ENCODE measurements at places on chromosomes 5 and 9.

GRCh38 chr5:132473668-132474067, 16.9 kb downstream of the IRF1 start:
- no peak overlapping the region for H3K27ac ChIP-seq
- no peaks in the 10 kb centered on the region for H3K27me3 ChIP-seq
- H3K36me3 ChIP-seq = peaks cover 5% of the 10 kb centered on the region
- H3K4me3 ChIP-seq = no peak overlapping the region
- peaks cover 4% of the 10 kb centered on the region for H3K4me1 ChIP-seq

GRCh38 chr5:79529110-79529509, 15.2 kb upstream of the HOMER1 start:
- H3K4me1 ChIP-seq = no peaks in the 10 kb centered on the region
- no peak overlapping the region for H3K27ac ChIP-seq
- H3K36me3 ChIP-seq = no peaks in the 10 kb centered on the region
- H3K27me3 ChIP-seq = no peaks in the 10 kb centered on the region

DNA sequence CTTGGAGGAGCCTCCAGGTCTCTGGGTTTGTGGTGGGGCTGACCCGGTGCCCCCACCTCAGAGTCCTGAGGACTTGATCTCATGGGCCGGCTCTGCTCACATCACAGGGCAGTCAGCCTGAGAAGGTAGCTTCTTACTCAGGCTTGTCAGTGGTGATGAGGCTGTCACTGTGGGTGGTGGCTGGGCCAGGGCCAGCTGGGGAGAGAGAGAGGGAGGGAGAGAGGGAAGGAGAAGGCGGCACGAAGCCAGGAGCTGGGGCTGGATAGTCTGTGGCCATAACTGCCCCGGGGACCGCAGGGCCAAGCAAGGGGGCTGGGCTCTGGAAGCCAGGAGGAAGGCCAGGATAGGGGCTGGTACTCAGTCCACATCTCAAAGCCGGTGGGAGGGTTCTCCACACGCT, 6.5 kb downstream of the NTNG2 start:
- H3K4me1 ChIP-seq = peaks cover 18% of the 10 kb centered on the region
- H3K27ac ChIP-seq = no peak overlapping the region
- no peaks in the 10 kb centered on the region for H3K36me3 ChIP-seq
- no peak for DNase-seq

DNA sequence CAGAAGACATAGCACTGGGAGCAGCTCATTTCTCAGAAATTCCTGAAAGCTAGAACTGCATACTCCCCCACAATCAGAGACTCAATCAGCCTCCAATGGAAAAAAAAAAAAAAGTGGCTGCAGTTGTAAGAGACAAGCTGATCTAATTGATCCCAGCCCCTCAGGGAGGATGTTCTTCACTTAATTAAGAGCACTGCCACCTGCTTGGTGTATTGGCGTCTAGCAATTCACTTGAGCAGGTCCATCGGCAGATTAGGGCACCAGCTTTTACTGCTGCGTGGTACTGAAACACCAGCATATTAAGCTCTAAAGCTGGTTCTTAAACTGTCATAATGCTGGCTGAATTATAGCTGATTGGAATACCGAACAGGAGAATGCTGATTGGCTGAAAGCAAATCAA, 1890.1 kb upstream of the WWC1 start:
- H3K27ac ChIP-seq = no peak overlapping the region
- no peak for DNase-seq
- no peaks in the 10 kb centered on the region for H3K4me1 ChIP-seq
- no peak overlapping the region for H3K4me3 ChIP-seq
- H3K36me3 ChIP-seq = no peaks in the 10 kb centered on the region

- H3K36me3 ChIP-seq = no peaks in the 10 kb centered on the region
- no peak overlapping the region for H3K4me3 ChIP-seq
- no peaks in the 10 kb centered on the region for H3K27me3 ChIP-seq
- H3K27ac ChIP-seq = no peak overlapping the region
- no peaks in the 10 kb centered on the region for H3K4me1 ChIP-seq
Measured at GRCh38 chr9:9574080-9574479, 1038.7 kb downstream of the PTPRD start.

GRCh38 chr5:33494466-33494865, 53.7 kb downstream of the TARS1 start:
- no peaks in the 10 kb centered on the region for H3K27me3 ChIP-seq
- no peaks in the 10 kb centered on the region for H3K4me1 ChIP-seq
- H3K27ac ChIP-seq = no peak overlapping the region
- no peak overlapping the region for H3K4me3 ChIP-seq

DNA sequence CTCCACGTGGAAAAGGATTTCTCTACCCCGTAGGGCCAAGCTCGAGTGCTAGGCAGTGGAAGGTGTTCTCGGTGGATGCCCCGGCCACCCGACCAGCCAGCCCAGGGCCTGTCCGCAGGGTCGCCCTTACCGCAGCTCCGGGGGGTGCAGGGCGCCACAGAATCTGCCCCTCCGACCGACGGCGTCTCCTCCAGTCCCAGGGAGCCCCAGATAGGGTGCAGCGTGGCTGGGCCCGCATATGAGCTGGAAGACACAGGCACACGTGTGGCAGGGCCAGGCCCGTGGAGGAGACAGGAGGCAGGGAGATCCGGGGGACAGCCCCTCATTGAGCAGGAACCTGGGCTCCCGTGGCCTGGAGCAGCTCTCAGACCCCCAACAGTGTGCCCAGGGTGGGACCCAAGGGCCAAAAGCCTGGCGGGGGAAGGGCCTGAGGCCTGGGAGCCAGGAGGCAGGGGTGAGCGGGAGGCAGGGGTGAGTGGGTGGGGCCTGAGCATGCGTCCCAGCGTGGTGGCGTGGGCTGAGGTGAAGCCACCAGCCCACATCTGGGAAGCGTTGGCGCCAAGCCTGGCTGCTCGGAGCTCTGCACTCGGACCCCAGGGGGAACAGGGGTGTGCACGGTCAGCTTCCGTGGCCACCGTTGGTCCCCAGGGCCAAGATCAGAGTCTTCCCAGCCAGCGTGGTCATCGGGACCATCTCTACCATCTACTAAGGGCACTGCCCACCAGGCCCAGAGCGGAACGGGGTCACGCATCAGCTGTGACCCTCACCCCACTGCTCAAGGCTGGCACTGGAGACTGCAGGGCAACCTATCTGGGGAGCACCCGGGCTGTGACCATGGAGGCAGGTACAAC, 22.2 kb downstream of the CCDC187 start:
- peaks cover 3% of the 10 kb centered on the region for H3K4me1 ChIP-seq
- no peaks in the 10 kb centered on the region for H3K27me3 ChIP-seq
- no peak for DNase-seq
- no peaks in the 10 kb centered on the region for H3K36me3 ChIP-seq
- H3K27ac ChIP-seq = no peak overlapping the region
- no peak overlapping the region for H3K4me3 ChIP-seq

DNA sequence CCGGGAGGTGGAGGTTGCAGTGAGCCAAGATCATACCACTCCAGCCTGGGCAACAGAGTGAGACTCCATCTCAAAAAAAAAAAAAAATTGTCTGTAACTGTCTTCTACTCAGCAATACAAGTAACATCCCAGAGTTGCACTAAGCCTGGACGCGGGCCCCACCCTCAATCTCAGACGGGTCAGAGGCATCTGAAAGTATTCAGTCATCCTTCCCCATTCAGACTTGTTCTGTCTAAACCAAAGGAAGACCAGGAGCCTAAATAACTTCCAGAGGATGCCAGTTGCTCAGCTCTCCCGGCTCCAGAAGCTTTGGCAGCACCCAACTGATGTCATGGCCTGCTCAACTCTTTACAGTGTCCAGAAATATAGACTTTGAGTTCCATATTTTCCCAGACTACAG, 218.6 kb downstream of the AUH start:
- H3K4me3 ChIP-seq = no peak overlapping the region
- H3K4me1 ChIP-seq = no peaks in the 10 kb centered on the region
- H3K27me3 ChIP-seq = no peaks in the 10 kb centered on the region
- no peak for DNase-seq
- no peak overlapping the region for H3K27ac ChIP-seq

- H3K36me3 ChIP-seq = no peaks in the 10 kb centered on the region
- H3K4me1 ChIP-seq = no peaks in the 10 kb centered on the region
- H3K4me3 ChIP-seq = no peak overlapping the region
- H3K27me3 ChIP-seq = peaks cover 1% of the 10 kb centered on the region
- DNase-seq = no peak
- no peak overlapping the region for H3K27ac ChIP-seq
Measured at GRCh38 chr5:2213121-2213730, 330.5 kb upstream of the IRX4 start.

- no peak for DNase-seq
- H3K27me3 ChIP-seq = no peaks in the 10 kb centered on the region
- no peaks in the 10 kb centered on the region for H3K36me3 ChIP-seq
- no peaks in the 10 kb centered on the region for H3K4me1 ChIP-seq
- no peak overlapping the region for H3K4me3 ChIP-seq
Measured at GRCh38 chr5:39730006-39730405, 305.2 kb upstream of the DAB2 start.

GRCh38 chr5:34715711-34716110, 59.6 kb downstream of the RAI14 start:
- no peak for DNase-seq
- H3K27ac ChIP-seq = no peak overlapping the region
- H3K4me3 ChIP-seq = no peak overlapping the region
- no peaks in the 10 kb centered on the region for H3K27me3 ChIP-seq

GRCh38 chr9:96029722-96030530, 154.4 kb downstream of the ERCC6L2 start:
- no peaks in the 10 kb centered on the region for H3K36me3 ChIP-seq
- no peak for DNase-seq
- peaks cover 10% of the 10 kb centered on the region for H3K4me1 ChIP-seq
- H3K27me3 ChIP-seq = peaks cover 10% of the 10 kb centered on the region

DNA sequence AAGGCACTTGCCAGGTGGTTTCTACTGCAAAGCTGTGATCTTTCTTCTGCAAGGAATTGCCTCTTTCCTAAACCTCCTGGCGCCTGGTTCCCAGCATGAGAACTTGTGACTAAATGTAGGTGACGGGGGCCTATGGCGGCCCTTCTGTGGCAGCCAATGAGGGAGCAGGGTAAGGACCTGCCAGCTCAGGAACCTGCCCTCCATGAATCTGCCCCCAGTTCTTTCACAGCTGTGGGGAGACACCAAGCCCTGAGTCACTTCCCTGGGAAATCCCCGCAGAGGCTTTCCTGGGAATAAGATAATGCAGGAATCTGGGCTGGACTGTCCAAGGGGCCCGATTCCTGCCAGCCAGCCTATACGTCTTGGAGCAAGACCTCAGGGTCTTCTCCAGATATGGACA, 56.7 kb upstream of the CTNNA1 start:
- no peak overlapping the region for H3K4me3 ChIP-seq
- H3K27ac ChIP-seq = no peak overlapping the region

- DNase-seq = no peak
- no peaks in the 10 kb centered on the region for H3K36me3 ChIP-seq
- no peak overlapping the region for H3K27ac ChIP-seq
- no peaks in the 10 kb centered on the region for H3K4me1 ChIP-seq
- H3K27me3 ChIP-seq = no peaks in the 10 kb centered on the region
Measured at GRCh38 chr9:99712214-99712613, 109.5 kb upstream of the NR4A3 start.

GRCh38 chr5:178489271-178489976, 100.8 kb downstream of the COL23A1 start:
- DNase-seq = no peak
- H3K4me3 ChIP-seq = no peak overlapping the region
- H3K36me3 ChIP-seq = no peaks in the 10 kb centered on the region

DNA sequence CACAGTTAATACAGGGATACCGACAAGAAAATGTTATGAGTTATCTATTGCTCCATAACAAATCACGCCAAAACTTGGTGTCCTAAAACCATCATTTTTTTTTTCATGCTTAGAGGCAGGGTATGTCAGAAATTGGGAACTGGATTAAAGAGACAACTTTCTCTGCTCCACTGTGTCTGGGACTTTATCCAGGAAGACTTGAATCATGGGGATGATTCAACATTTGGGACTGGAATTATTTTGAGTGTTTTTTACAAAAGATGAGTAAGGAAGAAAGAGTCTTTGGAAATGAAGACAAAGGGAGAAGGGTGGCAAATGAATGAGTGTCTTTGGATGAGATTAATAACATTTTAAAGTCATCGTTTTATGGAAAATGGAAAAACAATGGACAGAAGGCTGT, 1883.7 kb upstream of the C9orf72 start:
- no peaks in the 10 kb centered on the region for H3K27me3 ChIP-seq
- no peaks in the 10 kb centered on the region for H3K36me3 ChIP-seq
- no peaks in the 10 kb centered on the region for H3K4me1 ChIP-seq
- no peak for DNase-seq
- H3K4me3 ChIP-seq = no peak overlapping the region
- H3K27ac ChIP-seq = no peak overlapping the region

DNA sequence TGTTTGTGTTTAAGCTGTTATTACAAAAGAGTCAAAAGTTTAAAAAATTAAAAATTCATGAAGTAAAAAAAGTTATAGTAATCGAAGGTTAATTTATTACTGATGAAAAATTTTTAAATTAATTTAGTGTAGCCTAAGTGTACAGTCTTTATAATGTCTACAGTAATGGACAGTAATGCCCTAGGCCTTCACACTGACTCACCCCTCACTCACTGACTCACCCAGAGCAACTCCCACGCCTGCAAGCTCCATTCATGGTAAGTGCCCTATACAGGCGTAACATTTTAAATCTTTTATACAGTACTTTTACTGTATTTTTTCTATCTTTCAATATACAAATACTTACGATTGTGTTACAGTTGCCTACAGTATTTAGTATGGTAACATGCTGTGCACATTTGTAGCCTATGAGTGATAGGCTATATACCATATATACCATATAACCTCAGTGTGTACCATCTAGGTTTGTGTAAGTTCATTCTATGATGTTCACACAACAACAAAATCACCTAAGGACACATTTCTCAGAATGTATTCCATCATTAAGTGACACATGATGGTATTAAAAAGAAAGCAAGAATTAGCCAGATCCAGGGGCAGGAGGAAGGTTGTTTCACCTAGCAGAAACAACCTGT, 40.1 kb downstream of the DCAF10 start:
- peaks cover 13% of the 10 kb centered on the region for H3K36me3 ChIP-seq
- H3K27me3 ChIP-seq = no peaks in the 10 kb centered on the region
- no peak for DNase-seq

- no peak for DNase-seq
- no peak overlapping the region for H3K4me3 ChIP-seq
- peaks cover 22% of the 10 kb centered on the region for H3K4me1 ChIP-seq
- no peak overlapping the region for H3K27ac ChIP-seq
- H3K27me3 ChIP-seq = no peaks in the 10 kb centered on the region
Measured at GRCh38 chr9:128049843-128050242, 17.3 kb downstream of the NAIF1 start.

GRCh38 chr9:92029553-92029952, 79.5 kb upstream of the ROR2 start:
- H3K27me3 ChIP-seq = no peaks in the 10 kb centered on the region
- H3K4me1 ChIP-seq = no peaks in the 10 kb centered on the region
- no peak overlapping the region for H3K4me3 ChIP-seq
- peaks cover 36% of the 10 kb centered on the region for H3K36me3 ChIP-seq
- H3K27ac ChIP-seq = no peak overlapping the region

- H3K36me3 ChIP-seq = no peaks in the 10 kb centered on the region
- peaks cover 68% of the 10 kb centered on the region for H3K27me3 ChIP-seq
- H3K27ac ChIP-seq = peak within 1 kb of the TSS; percentile 80
- peak within 1 kb of the TSS; percentile 60 for H3K4me3 ChIP-seq
- H3K4me1 ChIP-seq = peaks cover 5% of the 10 kb centered on the region
Measured at GRCh38 chr9:106862821-106863720, at the start of gene ZNF462. ZNF462 (plus strand) TSS chr9:106863166; CDS start chr9:106923384, 60,218 bp downstream.

DNA sequence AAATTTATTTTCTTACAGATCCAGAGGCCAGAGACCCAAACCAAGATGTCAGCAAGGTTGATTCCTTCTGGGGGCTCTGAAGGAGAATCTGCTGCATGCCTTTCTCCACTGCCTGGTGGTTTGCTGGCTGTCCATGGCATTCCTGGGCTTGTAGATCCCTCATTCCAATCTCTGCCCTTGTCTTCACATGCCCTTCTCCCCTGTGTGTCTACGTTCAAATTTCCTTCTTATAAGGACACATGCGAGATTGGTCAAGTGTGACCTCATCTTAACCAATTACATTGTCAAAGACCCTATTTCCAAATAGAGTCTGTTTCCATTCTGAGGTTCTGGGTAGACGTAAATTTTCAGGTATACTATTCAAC, 84.5 kb upstream of the RAI14 start:
- H3K4me3 ChIP-seq = no peak overlapping the region
- no peaks in the 10 kb centered on the region for H3K36me3 ChIP-seq
- H3K27me3 ChIP-seq = no peaks in the 10 kb centered on the region
- H3K4me1 ChIP-seq = no peaks in the 10 kb centered on the region
